ENCODE measurements at places on chromosomes 5 and 9. TPM values are rescaled to one million over a fixed set of nuclear protein-coding genes. Genes with fewer than 3 reads are reported as not detected.

ITK gene
- total RNA-seq, result 0.13 TPM

ZNF79 gene
- 5.8 TPM for total RNA-seq

ELAVL2 gene
- not detected for total RNA-seq

NDUFA8 gene
- total RNA-seq, result 294 TPM

TMEM232 gene
- total RNA-seq, result 3.2 TPM

MLLT3 gene
- 11.4 TPM for total RNA-seq

- no peak for DNase-seq
These were observed 51.1 kb downstream of the CDK5RAP2 start for GRCh38 chr9:120528829-120529228.

GRCh38 chr9:133715295-133715865, 22.8 kb downstream of the SARDH start:
- DNase-seq, result peak; percentile 71

DNA sequence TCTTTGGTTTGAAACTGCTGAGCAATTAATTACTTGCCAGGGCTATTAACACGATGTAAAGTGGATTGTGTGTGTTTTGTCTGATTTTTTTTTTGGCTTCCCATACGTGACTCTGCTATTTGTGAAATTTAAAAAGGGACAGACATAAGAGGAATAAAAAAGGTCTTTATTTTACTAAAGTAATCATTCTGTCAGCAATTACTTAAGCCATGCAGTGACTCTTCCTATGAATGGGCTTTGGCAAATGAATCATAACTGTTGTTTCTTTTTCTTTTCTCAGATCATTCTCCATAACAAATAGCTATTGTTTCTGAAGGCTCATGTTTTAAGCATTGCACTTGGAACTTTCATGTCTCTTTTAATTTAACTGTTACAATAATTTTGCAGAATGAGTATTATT, 461.3 kb upstream of the RORB start:
- DNase-seq, result no peak

- DNase-seq, result peak; percentile 28
These were observed 107.8 kb downstream of the ZNF354C start for GRCh38 chr5:179167871-179168451.

DNA sequence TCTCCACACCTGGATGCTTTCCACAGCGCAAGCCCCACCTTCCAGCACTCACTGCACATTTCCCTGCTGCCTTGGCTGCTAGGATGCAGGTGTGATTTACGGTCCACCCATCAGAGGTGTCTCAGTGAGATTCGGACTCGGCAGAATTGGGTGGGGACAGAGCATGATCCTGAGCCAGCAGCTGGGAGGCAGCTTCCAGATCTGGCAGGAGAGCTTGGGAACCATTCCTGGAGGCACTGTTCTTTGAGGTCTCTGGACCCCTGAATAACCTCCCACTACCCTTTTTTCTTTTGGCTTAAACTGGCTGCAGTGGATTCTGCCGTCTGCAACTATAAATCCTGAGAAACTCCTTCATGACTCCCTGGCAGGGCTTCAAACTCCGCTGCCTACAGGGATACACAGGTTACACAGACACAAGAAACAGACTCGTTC, 99.6 kb upstream of the PHYKPL start:
- no peak for DNase-seq

- no peak for DNase-seq
These were observed 19.6 kb downstream of the PPARGC1B start for GRCh38 chr5:149749481-149750365.

DNA sequence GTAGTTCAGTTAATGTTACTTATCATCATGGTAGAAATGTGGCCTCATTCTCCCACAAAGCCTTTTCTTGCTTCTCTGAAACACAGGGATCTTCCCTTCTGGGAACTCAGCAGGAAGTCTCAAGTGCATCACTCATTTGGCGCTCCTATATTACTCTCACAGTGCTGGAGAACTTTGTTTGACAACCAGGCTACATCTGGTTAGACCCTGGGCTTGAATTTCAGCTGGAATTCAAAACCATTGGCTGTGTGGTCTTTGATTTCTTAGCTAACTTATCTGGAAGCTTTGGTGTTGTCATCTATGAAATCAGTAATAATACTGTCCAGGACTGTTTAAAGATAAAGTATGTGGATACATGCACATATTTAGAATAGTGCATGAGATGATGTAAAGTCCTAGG, 1777.1 kb downstream of the MAT2B start:
- DNase-seq, result no peak

- no peak for DNase-seq
These were observed 255.5 kb downstream of the ARRDC3 start for GRCh38 chr5:91127456-91128081.

DNA sequence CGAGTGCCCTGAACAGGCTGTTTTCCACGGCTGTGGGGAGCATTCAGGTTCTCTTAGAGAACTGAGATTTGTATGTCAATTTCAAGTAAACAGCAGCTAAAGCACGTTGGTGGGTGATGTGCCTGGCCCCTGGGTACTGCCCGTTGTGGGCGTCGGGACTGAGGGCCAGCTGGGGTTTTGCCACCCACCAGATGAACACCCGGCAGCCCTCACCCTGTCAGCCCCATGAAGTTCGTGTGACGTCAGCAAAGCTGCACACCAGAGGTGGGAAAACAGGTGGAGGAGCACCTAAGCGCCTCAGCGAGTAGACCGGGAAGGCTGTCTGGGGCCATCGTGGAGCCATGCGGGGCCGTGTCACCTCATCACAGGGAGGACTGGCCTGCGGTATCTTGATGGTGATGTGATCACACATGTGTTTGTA, 9.2 kb downstream of the CEP72 start:
- peak; percentile 18 for DNase-seq

DNA sequence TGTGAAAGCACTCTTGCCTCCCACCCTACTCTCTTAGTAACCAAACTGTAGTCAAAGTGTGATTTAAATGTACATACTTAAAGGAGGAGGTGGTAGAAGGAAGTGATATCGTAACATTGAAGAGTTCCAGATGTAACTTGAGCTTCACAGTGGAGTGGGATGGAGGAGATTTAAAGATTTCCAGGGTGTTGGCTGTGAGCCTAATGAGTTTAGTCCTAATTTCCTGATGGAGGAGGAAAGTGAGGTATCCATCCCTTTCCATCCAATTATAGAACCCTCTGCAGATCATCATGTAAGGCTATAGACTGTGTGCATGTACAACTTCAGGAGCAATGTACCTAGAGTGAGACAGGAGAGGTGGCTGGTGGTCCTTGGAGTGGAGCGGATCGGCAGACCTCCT, 1163.9 kb upstream of the SEMA6A start:
- DNase-seq, result no peak

DNA sequence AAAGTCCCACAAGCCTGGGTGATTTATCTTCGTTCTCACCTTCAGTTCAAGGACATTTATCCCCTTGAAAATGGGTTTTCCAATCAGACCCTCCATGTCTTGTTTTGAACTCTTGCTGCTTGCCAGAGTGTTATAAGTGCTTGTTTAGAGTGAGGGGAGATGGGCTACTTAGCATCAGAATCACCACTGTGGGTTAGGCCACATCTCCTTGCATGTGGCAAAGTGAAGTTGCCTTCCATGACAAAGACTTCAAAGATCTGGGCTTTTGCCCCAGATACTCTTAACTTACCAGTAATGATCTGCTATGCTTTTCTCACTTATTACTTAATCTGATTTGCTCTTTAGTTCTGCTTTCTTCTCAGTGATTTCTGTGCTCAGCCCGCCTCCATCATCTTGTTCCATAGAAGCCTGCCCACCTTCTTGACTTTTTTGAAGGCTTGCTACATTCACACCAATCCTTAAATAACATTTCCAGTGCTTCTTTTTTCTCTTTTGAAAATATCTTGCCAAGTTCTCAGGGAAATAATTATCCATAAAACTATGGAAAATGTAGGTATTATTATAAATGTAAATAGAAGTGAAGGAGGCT, 39.0 kb downstream of the GPR21 start:
- no peak for DNase-seq

GRCh38 chr5:1792842-1793266, 6.8 kb downstream of the MRPL36 start:
- peak; percentile 42 for DNase-seq

GRCh38 chr5:55973296-55973695, 21.5 kb downstream of the IL6ST start:
- no peak for DNase-seq

DNA sequence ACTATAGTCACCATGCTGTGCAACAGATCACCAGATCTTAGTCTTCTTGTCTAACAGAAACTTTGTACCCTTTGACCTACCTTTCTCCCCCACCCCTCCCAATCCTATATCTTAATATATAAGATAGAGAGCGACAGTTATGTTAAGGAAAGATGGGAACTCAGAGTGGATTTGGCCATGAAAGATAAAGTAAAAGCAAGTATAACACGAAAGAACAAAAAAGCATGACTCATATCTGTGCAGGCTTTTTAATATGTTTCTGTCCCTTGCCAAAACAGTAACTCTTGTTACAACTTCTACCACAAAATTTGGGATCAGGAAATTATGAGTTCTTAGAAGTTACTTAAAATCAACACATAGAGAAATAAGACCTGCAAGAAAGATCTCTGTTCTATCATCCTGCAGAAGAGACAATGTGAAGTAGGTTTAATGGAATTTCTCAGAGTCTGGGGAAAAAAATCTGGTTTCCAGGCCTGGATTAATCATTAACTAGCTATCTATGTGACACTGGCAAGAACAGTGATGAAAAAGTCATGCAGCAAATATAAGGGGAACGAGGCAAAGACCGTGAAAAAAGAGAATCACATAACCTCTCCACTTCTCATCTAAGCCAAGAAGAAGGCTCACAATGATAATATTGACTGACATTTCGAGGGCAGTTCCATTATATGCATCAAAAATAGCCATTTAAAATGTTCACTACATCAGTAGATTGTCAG, 18.6 kb downstream of the BAAT start:
- no peak for DNase-seq

- no peak for DNase-seq
These were observed 371.1 kb upstream of the GRAMD2B start for GRCh38 chr5:126052120-126052519.

- DNase-seq, result no peak
These were observed 1110.2 kb downstream of the TAF11L14 start for GRCh38 chr5:18744441-18744840.

DNA sequence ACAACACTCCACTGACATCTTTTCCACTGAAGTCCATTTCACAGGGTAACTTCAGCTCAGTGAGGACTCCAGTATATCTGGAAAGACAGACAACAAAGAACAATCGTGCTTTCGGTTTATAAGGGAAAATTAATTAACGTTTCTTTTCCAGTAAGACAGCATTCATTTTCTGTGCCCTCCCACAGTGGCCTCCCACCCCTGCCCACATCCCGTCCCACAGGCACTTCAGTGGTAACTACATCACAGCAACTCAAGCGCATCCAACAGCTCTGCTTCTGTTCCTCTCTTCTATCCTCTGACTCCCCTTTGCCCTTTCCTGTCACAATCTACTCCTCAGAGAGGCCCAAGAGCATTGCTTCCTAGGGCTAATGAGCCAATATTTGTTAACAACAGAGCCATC, 40.3 kb downstream of the GLDC start:
- DNase-seq, result no peak

- no peak for DNase-seq
These were observed 6.6 kb upstream of the XPA start for GRCh38 chr9:97703437-97704344.

DNA sequence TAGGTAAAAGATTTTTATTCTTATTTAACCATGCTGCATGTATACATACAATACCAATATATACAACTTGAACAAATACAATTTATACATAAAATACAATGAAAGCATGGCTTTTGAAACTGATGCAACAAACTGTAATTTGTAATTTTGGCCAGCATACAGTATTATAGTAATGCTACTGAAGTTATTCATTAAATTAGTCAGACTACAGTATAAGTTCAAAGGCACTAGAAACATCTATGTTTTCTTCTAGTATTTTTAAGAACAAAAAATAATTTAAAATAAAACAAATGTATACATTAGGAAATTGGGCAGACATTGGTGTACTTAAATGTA, 18.8 kb downstream of the IL4 start:
- no peak for DNase-seq

DNA sequence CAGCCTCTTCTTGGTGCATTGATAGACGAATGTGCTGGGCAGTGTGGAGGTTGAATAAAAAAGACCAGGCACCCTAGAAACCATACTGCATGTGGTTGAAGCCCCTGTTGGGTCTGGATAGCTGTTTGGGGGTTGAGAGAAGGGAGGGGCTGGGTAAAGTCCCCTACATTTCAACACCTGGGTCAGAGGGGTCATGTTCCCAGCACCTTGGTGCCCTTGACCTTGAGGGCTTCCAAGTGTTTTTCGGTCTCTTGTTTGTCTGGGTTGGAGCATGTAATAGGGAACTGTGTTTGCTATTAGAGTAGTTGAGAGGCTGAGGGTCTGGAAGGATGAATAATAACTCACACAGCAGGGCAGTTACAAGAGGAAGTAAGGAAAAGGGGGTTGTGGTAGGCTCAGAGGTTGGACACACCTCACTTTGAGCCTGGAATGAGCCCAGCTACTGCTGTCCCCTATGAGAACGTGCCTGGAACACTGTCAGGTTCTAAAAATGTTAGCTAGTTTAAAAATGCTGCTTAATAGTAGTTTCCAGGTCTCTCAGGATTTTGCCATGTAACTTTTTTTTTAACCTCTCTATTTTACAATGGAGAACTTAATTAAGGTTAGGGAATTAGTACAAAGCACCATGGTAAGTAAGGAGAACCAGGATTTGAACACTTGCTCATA, 155.2 kb upstream of the SPRY4 start:
- DNase-seq, result no peak

GRCh38 chr5:170262061-170263045, 29.6 kb downstream of the C5orf58 start:
- DNase-seq, result no peak
